GM04504 (cell line): ENCODE measurements at places on chromosomes 12 and 14.

GRCh38 chr14:68775614-68776126, 17.2 kb downstream of the ZFP36L1 start:
- no peak for DNase-seq

GRCh38 chr14:25381498-25381897, 331.6 kb upstream of the STXBP6 start:
- DNase-seq: no peak

DNA sequence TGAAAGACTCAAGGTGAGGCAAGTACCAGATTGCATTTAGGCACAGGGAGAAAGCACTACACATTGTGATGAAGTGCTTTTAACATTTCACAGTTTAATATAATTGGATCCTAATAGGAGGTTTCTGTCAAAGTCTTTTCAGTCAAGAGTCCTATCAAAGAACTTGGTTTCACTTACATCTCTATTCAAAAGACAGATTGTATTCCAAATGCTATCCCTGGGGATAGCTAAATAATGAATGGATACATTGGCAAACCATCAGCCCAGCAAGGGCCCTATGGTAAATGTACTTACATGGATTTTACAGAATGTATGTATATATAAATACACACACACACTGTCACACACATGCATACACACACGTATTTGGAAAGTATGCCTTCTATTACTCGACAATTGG, 655.5 kb upstream of the FLRT2 start:
- no peak for DNase-seq

DNA sequence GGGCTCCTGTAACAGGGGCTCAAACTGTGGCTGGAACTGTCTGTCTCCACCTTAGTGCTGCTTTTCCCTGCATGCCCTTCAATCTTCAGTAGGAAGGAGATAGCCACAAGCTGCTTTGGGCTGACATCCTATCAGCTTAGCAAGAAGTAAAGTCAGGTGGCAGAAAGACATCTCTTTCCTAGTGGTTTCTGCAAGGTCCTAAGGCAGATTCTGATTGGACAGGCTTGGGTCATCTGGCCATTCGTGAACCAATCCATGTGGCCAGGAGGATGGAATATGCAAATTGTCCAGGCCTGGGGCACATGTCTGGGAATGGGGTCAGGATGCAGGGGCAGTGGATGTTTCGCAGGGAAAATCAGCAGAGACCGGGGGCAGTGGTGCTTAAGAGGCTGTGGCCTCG, 5.2 kb downstream of the RITA1 start:
- no peak for DNase-seq

- DNase-seq: no peak
Measured at GRCh38 chr14:67426161-67426560, 14.2 kb upstream of the PLEK2 start.

- DNase-seq: no peak
Measured at GRCh38 chr12:107541001-107541705, 144.4 kb upstream of the PWP1 start.
